Tibial nerve (tissue), 4 donors: ENCODE measurements at places on chromosomes 3 and 15.

DNA sequence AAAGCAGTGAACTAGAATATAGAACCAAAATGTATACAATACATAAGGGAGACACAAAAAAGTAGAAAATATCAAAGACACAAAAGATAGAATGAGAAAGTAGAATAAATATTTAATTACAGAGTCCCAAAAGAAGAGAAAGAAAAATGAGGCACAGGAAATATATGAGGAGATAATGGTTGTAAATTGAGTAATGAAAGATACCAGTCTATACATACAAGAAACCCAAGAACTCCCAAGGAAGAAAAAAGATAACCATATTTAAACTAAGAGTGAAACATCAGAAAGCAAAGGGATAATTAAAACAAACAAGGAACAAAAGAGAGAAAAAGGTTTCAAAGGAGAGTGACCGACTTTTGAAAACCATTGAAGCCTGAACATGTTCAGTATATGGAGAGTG is 47.3 kb downstream of the CPEB1 start:
- no peak for DNase-seq

- no peak for DNase-seq
Measured at GRCh38 chr3:183583331-183584245, 28.1 kb upstream of the KLHL6 start.

GRCh38 chr15:87881026-87881425 is 375.5 kb downstream of the NTRK3 start:
- no peak for DNase-seq

GRCh38 chr3:36364260-36364659 is 16.0 kb upstream of the STAC start:
- DNase-seq: no peak

GRCh38 chr15:63198371-63199250 is 9.2 kb downstream of the RAB8B start:
- DNase-seq: no peak
